ENCODE measurements at places on chromosomes 7 and 10. TPM values are rescaled to one million over a fixed set of nuclear protein-coding genes. Genes with fewer than 3 reads are reported as not detected.

The TLX1 gene
- not detected for total RNA-seq

The PON3 gene
- total RNA-seq: not detected

The DNAJC12 gene
- total RNA-seq: 72.8 TPM

The VWDE gene
- total RNA-seq: not detected

The H2BK1 gene
- not detected for total RNA-seq

All from Karpas-422 (cell line).